Spinal cord (tissue), 10 donors: ENCODE measurements at places on chromosomes 13 and 19. TPM values are rescaled to one million over a fixed set of nuclear protein-coding genes. Genes with fewer than 3 reads are reported as not detected.

SIGLEC9 gene
- polyA plus RNA-seq, result 2.2 TPM

KLK4 gene
- polyA plus RNA-seq, result 1.9 TPM

CD70 gene
- not detected for polyA plus RNA-seq

GPI gene
- 262 TPM for polyA plus RNA-seq

SIAH3 gene
- polyA plus RNA-seq, result 15.1 TPM

KLK13 gene
- 1.2 TPM for polyA plus RNA-seq

ZNF91 gene
- 51.6 TPM for polyA plus RNA-seq

DIAPH3 gene
- 4.8 TPM for polyA plus RNA-seq

ACP7 gene
- 0.35 TPM for polyA plus RNA-seq

KIR3DL1 gene
- 0.16 TPM for polyA plus RNA-seq

ZIC5 gene
- 11.6 TPM for polyA plus RNA-seq

ZNF576 gene
- polyA plus RNA-seq, result 18.8 TPM

FGF14 gene
- 45.9 TPM for polyA plus RNA-seq

SPACA4 gene
- polyA plus RNA-seq, result 0.54 TPM

DLEU7 gene
- polyA plus RNA-seq, result 8.8 TPM

NLRP11 gene
- 0.15 TPM for polyA plus RNA-seq

MIER2 gene
- polyA plus RNA-seq, result 39.2 TPM

REEP6 gene
- 13.3 TPM for polyA plus RNA-seq

TPGS1 gene
- polyA plus RNA-seq, result 30.3 TPM

SIGLEC5 gene
- polyA plus RNA-seq, result 0.22 TPM

ZNF836 gene
- 14.5 TPM for polyA plus RNA-seq

METTL21C gene
- 0.20 TPM for polyA plus RNA-seq

ATP8A2 gene
- 29.6 TPM for polyA plus RNA-seq

IGFL3 gene
- polyA plus RNA-seq, result not detected

GAPDHS gene
- not detected for polyA plus RNA-seq

SETDB2 gene
- 13.8 TPM for polyA plus RNA-seq

PGLYRP2 gene
- not detected for polyA plus RNA-seq
